ENCODE measurements at places on chromosomes 4 and X. TPM values are rescaled to one million over a fixed set of nuclear protein-coding genes. Genes with fewer than 3 reads are reported as not detected.

- no peak for DNase-seq
Observed at GRCh38 chr4:7189066-7189465, 3.3 kb upstream of the SORCS2 start.

DNA sequence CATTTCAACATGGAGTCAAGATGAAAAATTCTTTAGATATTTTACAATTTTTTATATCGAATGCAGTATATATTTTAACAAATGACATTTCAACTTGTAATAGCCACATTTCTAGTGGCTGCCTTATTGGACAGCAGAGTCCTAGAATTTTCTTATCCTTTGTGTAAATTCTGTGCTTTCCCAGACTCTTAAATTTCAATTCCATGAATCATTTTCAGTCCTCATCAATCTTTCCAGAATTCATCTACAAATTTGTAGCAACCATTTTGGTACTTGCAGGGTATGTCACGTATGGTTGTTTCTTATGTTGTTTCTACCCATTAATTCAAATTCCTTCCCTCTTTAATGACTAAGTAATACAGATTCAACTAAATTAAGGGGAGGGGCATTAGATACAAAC is 2.7 kb downstream of the PAICS start:
- no peak for DNase-seq

The PRDM8 gene
- 7.5 TPM for total RNA-seq

The TCEANC gene
- 0.75 TPM for total RNA-seq

Data from foreskin keratinocyte (primary cell).